Central memory CD8-positive, alpha-beta T cell (primary cell): ENCODE measurements at places on chromosomes 3 and 15.
A peak's percentile ranks its signal among the peaks of the same experiment; 100 is the strongest.

DNA sequence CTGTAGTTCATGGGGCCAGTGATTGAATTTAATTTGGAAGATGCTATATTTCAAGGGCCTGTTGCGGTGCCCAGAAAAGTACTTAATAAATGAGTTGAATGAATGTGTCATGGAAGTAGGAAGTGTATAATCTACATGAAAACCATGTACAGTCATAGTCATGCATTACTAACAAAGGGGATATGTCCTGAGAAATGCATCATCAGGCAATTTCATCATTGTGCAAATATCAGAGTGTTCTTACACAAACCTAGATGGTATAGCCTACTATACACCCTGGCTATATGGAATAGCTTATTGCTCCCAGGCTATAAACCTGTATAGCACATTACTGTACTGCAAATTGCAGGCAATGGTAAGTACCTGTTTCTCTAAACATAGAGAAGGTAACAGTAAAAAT lies 10.7 kb upstream of the MYO5C start:
- no peak overlapping the region for H3K27ac ChIP-seq
- H3K4me1 ChIP-seq: peaks cover 5% of the 10 kb centered on the region
- no peak overlapping the region for H3K4me3 ChIP-seq
- H3K36me3 ChIP-seq: peaks cover 19% of the 10 kb centered on the region
- no peak for DNase-seq
- H3K27me3 ChIP-seq: no peaks in the 10 kb centered on the region

DNA sequence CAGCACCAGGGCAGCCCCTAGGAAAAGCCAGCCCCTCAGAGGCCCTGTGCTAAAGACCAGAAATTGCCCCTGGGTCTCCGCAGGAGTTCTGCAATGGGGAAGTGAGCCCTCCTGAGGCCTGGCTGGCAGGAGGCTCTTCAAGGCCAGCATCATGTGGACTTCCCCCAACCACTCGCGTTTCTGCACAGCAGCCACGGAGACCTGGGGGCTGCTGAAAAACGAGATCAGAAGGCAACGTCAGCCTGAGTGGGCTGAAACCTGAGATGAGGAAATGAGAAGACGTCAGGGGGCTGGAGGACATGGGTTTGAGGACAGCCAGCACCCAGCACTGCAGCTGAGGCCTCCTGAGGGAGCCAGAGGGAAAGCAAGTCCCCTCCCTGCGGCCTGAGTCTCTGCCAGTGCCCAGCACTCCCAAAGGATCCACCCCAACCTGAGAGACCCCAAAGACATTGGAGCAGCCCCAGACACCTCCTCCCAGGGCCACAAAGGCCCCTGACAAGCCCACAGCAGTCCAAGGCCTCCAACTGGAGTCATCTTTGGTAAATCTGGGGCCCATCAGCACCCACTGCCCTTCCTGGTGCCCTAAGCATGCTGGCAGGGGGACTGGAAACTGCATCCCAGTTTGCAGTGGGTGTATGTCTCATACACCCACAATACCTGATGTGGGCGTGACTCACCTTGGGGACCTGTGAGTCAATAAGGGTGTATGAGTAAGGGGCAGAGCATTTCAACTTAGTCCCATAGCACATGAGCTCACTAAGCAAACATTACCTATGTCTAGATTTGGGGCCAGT lies 29.2 kb upstream of the CYP11A1 start:
- peak overlapping the region; percentile 6 for H3K4me3 ChIP-seq
- H3K4me1 ChIP-seq: peaks cover 68% of the 10 kb centered on the region
- no peak for DNase-seq
- H3K27me3 ChIP-seq: no peaks in the 10 kb centered on the region
- H3K36me3 ChIP-seq: no peaks in the 10 kb centered on the region

DNA sequence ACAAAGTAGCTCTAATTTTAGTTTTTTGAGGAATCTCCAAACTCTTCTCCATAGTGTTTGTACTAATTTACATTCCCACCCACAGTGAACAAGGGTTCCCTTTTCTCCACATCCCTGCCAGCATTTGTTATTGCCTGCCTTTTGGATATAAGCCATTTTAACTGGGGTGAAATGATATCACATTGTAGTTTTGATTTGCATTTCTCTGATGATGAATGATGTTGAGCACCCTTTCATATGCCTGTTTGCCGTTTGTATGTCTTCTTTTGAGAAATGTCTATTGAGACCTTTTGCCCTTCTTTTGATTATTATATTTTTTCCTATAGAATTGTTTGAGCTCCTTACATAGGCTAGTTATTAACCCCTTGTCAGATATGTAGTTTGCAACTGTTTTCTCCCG lies 239.9 kb upstream of the TPM1 start:
- H3K27ac ChIP-seq: no peak overlapping the region
- no peaks in the 10 kb centered on the region for H3K4me1 ChIP-seq
- H3K4me3 ChIP-seq: no peak overlapping the region
- H3K27me3 ChIP-seq: peaks cover 34% of the 10 kb centered on the region

DNA sequence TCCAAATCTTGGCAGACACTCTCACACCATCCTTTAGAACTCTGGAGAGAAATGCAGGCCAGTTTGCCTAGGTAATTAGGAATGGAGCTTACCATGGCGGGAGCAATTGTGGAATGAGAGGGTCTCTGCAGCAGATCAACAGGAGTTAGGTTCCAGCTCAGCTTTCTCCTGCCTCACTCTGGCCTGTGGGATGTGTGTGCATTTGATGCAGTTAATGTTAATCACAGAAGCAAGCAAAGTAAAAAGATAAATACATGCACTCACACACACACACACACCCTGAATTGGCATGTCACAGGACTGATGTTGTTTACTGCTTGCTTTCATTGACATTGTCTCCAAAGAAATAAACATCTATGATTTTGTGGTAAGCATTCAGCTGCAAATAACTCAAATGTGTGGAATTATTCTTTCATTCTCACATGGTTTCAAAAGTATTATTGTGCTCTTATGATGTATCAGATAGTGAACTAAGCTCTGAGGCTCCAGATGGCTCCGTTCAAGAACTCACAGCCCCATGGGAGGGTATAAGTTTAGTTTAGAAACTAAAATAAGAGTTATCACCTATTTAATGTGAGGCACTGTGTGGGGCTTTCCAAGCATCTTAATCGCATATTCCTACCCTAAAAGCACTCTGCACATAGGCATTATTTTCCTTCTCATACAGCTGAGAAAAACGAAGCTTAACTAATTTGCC lies 31.3 kb upstream of the BFSP2 start:
- H3K36me3 ChIP-seq: peaks cover 2% of the 10 kb centered on the region
- no peak overlapping the region for H3K4me3 ChIP-seq
- peaks cover 47% of the 10 kb centered on the region for H3K27me3 ChIP-seq
- no peak overlapping the region for H3K27ac ChIP-seq

DNA sequence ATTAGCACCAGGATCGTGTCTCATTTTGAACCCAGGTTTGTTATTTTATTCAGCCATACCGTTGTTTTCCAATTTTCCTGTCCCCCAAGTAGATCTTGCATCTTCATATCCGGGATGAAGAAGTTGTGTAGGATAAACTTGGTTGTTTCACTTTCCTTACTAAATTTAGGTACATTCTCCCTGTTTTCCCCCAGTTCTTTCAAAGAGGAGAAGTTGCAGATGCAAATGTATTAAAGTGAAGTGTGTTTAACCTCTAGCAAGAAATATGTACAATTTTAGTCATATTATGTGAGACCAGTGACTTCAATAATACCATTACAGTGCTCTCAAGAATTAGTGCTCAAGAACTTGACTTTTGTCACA lies 1.3 kb downstream of the ATXN7 start:
- H3K36me3 ChIP-seq: peaks cover 24% of the 10 kb centered on the region
- no peak for DNase-seq
- H3K4me1 ChIP-seq: peaks cover 56% of the 10 kb centered on the region
- H3K27ac ChIP-seq: peak overlapping the region; percentile 91
- no peaks in the 10 kb centered on the region for H3K27me3 ChIP-seq

GRCh38 chr15:81723113-81723651 lies 322.6 kb downstream of the MEX3B start:
- H3K27ac ChIP-seq: no peak overlapping the region
- no peak overlapping the region for H3K4me3 ChIP-seq
- H3K4me1 ChIP-seq: no peaks in the 10 kb centered on the region
- H3K36me3 ChIP-seq: no peaks in the 10 kb centered on the region
- peaks cover 9% of the 10 kb centered on the region for H3K27me3 ChIP-seq

DNA sequence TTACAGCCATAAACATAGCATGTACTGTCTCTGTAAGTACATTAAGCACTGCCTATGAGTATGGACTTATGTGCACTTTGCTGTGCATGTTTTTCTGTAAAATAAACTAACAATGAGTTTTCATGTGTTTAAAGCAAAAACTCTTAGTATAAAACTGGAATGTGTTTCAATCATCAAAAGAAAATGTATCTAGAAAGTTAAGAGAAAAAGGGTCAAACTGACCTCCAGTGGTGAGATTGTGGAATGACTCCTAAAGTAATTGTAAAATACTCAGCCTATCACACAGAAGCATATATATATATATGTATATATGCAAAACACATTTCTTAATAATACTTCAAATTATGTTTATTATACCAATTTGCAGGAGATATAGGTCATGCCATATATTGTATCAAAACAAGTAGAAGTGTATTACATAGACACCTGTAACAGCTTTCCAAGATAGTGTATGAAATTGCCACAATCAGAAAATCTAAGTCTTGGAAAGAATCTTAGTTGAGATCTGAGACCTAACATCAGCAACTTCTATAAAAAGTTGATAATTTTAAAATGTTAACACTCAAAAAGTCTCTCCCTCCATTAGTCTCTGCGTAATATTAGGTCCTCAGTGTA lies 199.6 kb downstream of the FMN1 start:
- H3K4me3 ChIP-seq: no peak overlapping the region
- no peaks in the 10 kb centered on the region for H3K4me1 ChIP-seq
- no peaks in the 10 kb centered on the region for H3K27me3 ChIP-seq
- no peak overlapping the region for H3K27ac ChIP-seq
- H3K36me3 ChIP-seq: no peaks in the 10 kb centered on the region

DNA sequence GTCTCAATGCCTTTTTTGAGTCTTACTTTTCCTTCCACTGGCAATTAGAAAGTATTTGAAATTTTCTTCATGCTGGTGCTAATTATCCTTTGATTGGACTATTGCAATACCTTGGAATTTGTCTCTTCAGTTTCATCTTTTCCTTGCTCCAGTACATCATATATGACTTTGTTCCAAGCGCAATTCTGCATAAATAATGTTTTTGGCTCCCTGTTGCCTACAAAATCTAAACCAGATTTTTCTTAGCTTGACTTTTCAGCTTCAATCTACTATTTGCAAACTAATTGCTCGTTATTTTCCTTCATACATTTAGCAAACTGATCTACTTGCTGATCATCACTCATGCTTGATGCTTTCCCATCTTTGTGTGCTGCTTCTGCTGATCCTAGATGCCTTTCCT lies 230.8 kb upstream of the GPR149 start:
- no peaks in the 10 kb centered on the region for H3K36me3 ChIP-seq
- H3K4me3 ChIP-seq: no peak overlapping the region
- no peak overlapping the region for H3K27ac ChIP-seq
- DNase-seq: no peak
- no peaks in the 10 kb centered on the region for H3K4me1 ChIP-seq
- no peaks in the 10 kb centered on the region for H3K27me3 ChIP-seq

- no peaks in the 10 kb centered on the region for H3K36me3 ChIP-seq
- no peak overlapping the region for H3K27ac ChIP-seq
- no peak for DNase-seq
- no peaks in the 10 kb centered on the region for H3K4me1 ChIP-seq
- no peak overlapping the region for H3K4me3 ChIP-seq
Observed at GRCh38 chr3:73884361-73884760, 259.6 kb upstream of the PDZRN3 start.

- H3K4me3 ChIP-seq: no peak overlapping the region
- H3K4me1 ChIP-seq: peaks cover 31% of the 10 kb centered on the region
- peaks cover 13% of the 10 kb centered on the region for H3K36me3 ChIP-seq
- H3K27ac ChIP-seq: no peak overlapping the region
Observed at GRCh38 chr3:122586098-122586497, 8.6 kb downstream of the PARP15 start.

- no peak for DNase-seq
- H3K27ac ChIP-seq: no peak overlapping the region
- H3K27me3 ChIP-seq: no peaks in the 10 kb centered on the region
- no peaks in the 10 kb centered on the region for H3K4me1 ChIP-seq
- H3K4me3 ChIP-seq: no peak overlapping the region
Observed at GRCh38 chr3:39423436-39423970, 17.0 kb downstream of the RPSA start.

DNA sequence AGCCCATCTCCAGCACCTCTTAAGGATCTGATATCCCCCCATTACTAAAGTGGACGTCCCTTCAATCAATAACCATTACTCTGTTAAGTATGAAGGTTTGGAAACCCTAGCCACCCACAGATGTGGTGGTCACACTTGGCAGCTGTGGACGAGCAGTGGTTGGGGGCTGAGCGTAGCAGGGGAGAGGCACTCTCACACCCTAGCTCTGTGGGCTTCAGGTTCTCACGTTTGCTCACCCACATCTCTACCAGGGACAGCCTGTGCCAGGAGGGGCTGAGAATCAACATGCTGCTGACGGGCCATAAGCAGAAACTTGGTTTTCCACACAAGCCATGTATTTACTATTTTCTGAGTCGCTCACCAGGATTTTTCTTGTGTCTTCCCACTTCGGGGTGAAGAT lies 287.2 kb downstream of the ADAMTS17 start:
- H3K27ac ChIP-seq: no peak overlapping the region
- H3K4me1 ChIP-seq: no peaks in the 10 kb centered on the region
- no peaks in the 10 kb centered on the region for H3K36me3 ChIP-seq
- no peak overlapping the region for H3K4me3 ChIP-seq
